Osteoblast (primary cell): ENCODE measurements at places on chromosomes 6 and 20.

DNA sequence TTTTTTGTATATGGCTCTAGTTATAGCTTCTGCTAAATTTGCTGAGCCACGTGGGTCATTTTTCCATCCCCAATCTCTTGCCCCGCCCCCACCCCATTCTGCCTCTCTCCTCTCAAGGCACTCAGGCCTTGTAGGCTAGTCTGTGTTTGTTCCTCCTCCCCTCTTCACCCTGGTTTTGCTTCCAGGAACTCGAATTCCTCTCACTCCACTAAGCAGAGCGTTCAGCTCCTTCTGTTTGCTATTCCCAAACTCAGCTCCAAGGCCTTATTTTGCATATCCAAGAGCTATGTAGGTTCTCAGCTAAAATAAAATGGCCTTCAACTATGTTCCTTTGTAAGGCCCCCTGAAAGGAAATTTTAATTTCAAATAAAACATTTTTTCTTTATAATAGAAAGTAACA lies 1293.7 kb downstream of the EPHA7 start:
- no peak for DNase-seq

DNA sequence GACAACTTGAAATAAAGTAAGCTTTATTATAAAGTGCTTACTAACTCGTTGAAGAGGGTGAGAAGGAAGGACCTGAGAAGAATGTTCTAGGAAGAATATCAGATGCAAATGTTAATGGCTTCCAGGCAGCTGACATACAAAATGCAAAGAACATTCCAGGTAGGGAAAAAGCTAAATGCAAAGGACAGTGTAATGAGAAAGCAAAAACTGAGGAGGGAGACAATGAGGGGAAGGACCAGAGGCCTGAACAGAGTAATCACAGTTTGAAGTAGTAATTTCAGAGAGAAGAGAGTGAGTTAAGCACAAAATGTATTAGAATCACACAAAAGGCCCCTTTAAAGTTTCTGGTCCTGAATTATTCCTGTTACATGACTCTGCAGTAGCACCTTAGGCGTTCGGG lies 81.3 kb downstream of the HMGCLL1 start:
- DNase-seq = no peak

DNA sequence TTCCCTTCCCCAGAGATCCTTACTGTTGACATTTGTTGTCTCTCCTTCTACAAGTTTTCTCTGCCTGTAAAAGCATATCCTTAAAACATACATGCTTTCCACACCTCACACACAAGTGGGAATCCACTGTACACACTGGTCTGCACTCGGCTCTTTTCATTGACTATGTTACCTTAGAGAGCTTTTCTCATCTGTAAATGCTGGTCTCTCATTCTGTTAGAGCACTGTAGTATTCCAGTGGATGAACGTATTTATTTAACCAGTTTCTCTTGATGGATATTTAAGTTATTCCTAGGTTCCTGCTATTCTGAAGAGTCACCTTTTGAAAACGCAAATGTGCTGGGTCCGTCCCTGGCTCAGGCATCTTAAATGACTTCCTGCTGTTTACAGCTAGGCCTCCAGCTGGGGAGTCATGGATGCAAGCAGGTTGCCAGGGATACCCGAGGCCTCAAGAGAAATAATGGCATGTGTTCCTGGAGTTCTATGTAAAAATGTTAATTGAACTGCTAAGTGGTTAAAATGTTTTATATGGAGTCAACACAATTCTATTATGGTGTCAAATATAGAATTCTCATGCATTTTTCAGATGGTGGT lies 61.1 kb upstream of the TGM3 start:
- no peak for DNase-seq

- DNase-seq = no peak
Measured at GRCh38 chr6:159461998-159462397, 231.0 kb downstream of the SOD2 start.

DNA sequence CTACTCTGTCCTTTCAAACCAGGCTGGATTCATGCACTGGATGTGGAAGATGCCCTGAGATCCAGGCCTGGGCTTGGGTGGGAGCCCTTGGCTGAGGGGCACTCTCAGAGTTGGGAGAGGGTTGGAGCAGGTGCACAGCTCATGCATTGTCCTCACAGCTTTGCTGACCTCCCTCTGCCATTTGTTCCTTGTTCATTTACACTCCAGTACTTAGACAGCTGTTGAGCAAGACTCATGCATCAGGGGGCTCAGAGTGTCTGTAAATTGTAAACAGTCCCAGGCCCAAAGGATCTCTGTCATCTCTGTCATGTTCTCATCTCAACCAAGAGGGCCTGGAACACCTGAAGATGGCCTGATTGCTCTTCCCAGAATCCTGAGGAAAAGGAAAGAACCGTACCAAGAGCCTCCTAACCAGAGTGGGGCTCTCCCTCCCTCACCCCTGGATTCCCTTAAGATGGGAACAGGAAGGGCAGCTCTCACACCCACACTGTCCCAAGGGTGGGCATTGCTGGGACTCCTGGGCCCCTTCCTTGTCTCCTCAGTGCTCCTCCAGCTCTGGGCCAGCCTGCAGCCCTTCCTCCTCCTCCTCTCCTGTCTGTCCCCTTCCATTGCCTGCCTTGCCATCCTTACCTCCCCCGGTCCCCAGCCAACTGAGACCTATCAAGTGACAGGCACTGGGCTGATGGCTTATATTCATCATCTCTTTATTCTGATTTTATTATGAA lies 132.9 kb downstream of the FOXO3 start:
- DNase-seq = no peak

DNA sequence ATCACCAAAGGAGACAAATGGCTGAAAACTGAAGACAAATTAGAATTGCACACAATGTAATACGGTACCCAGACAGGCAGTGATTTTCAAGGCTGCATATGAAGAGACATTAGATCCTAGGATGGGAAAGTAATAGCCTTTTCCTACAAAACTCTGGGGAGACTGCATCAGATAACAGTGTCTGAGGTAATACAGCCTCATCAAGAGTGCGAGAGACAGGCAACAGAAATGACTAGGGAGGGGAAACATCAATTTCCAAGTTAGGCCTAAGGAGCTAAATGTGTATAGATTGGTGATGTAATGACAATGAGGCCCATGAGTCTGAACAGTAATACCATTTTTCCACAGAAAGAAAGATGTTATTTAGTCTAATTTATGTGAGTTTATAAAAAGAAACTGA lies 200.3 kb downstream of the HTR1B start:
- DNase-seq = peak; percentile 27
